ENCODE measurements at places on chromosomes 1 and 21.
A peak's percentile ranks its signal among the peaks of the same experiment; 100 is the strongest.

- DNase-seq: no peak
Observed at GRCh38 chr21:42013931-42014330, 3.8 kb upstream of the ZBTB21 start.

GRCh38 chr1:36482724-36483388, at the start of gene CSF3R:
Gene CSF3R (minus strand): TSS chr1:36482913. CDS start chr1:36479496, 3,417 bp downstream.
- DNase-seq: no peak

- no peak for DNase-seq
Observed at GRCh38 chr1:110554871-110555801, 36.2 kb upstream of the KCNA10 start.

- DNase-seq: no peak
Observed at GRCh38 chr1:108049178-108049819, 84.3 kb upstream of the VAV3 start.

DNA sequence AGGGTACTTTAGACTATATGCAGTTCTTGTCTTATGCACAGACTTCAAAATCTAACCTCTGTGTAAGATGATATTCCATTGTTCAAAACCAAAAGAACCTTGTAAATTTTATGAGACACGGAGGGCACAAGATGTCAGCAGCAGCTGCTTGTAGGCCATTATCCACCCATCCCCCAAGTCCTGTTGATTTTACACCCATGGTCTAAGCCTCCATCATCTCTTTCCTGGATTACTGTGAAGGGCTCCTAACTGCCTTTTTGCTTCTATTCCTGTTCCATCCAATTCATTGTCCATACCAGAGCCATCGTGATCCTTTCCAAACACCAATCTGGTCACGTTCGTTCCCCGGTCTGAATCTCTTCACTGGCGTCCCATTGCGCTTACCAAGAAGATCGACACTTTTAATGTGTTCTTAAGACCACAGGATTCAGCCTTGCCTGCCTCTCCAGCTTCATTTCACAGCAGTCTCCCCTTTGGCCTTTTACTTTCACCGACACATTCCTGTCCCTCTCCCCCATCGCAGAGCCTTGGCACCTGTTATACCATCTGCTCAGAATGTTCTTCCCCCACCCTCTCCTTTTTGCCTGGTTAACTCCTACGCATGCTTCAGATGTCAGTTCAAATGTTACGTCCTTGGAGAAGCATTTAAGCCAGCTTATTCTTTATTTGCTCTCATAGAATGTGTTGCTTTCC, 107.3 kb upstream of the POU3F1 start:
- peak; percentile 52 for DNase-seq

- no peak for DNase-seq
Observed at GRCh38 chr1:63014267-63014666, 230.3 kb downstream of the ATG4C start.

GRCh38 chr1:26717017-26717491, 21.2 kb downstream of the ARID1A start:
- DNase-seq: no peak

DNA sequence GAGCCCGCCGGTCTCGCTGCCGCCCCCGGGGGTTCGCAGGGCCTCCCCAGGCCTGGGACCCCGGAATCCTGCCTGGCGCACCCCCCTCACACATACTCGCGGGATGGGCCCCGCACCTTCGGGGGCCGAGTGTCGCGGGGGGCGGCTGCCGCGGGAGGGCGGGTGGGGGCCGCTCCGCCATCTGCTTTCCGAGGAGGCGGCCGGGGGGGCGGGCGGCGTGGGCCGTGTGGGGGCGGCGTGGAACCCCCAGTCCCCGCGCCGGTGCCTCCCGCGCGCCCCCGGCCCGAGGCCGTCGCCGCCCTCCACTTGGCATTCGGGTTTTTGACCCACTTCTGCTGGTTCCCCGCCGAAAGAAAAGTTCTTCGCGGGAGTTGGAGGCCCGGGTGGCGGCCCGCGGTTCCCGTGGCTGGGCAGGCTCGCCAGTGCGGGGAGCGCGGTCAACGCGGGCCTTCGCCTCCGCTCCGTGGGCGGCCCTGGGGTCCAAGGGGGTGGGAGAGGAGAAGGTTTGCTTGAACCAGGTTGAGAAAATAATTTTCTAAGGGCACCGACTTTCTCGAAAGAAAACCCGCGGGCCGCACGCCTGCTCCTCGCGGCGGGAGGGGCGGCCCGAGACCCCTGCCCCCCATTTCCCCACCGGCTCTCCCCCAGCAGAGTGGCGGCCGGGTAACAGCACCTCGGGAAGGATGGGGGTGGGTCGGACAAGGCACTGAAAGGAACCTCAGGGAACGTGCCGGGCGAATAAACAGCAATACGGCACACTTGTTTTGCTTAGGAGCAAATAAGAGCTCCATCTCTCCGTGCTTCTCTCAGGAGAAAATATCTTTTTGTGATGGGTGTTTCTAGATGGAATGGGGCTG, 1.6 kb downstream of the PHF13 start:
- DNase-seq: no peak

DNA sequence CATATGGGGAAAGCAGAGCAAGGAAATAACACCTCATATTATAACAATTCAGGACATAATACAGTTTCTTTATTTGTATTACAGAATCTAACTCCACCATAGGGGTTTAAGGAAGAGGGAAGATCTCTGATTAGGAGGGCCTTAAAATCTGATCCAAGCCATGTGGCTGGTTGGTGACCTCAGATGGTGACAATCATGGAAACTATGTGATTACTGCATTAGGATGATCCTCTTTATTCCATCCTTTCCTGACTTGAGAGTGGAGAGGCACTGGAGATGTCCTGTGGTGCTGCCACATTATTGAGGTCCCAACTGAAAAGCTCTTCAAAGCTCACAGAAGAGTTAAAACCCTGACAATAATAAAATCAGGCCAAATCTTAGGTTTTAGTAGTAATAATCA, 168.1 kb upstream of the BEND5 start:
- DNase-seq: no peak

GRCh38 chr1:244954359-244954758, 90.0 kb upstream of the HNRNPU start:
- no peak for DNase-seq

DNA sequence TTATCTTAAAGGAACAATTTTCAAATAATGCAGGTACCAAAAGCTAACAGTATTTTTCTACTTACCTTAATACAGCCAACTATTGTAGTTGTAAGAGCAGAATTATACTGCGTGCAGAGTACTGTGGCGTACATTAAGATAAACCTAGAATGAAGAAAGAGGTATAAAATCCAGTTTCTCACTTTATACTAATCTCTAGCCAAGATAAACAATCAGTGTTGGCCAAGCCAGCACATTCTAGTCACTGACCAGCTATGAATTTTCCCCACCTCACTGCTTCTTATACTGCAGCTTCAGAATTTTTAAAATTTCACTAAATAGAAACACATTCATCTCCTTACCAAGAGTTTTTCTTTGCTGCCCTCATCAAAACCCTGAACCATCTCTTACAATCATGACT, 33.6 kb downstream of the SLC35D1 start:
- DNase-seq: no peak

DNA sequence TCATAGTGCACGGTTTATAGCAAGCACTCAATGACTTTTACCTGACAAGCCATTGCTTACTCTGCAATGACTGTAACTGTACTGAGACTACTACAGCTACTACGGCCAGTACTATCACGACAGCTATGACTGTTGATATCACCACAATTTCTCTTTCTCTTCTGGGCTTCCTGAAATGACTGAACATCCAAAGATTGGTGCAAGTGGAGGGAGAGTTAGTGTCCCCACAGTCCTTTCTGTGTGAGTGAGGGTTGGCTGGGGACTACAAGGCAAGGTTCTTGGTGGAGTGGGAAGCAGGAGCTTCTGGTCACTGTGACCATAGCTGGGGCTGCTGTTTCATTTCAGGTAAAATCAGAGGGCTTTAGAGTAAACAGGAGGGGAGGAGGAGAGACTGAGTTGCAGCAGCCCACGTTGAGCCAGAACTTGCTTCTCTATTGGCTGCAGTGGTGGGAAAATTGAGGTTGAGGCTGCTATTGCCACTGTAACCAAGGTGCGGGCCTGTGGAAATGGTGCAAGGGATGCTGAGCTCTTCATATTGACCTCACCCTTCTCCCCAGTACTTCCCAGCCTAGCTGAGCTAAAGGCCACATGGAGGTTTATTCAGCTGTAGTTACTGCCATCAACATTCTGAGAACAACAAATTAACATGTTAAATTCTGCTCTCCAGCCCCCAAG, 14.1 kb upstream of the IL10 start:
- DNase-seq: no peak

DNA sequence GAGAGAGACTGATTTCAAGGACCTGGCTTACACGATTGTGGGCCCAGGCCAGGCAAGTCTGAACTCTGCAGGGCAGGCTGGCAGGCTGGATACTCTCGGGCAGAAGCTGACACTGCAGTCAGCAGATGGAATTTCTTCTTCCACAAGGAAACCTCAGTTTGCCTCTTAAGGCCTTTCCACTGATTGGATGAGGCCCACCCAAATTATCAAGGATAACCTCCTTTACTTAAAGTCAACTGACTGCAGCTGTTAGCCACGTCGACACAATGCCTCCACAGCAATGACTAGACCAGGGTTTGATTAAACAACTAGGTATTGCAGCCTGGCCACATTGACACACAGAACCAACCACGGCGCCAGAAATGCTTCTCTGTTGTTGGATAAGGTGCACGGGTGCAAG, 130.5 kb downstream of the PSMG1 start:
- DNase-seq: no peak

- DNase-seq: peak; percentile 60
Observed at GRCh38 chr1:206479183-206480125, 9.2 kb downstream of the IKBKE start.

DNA sequence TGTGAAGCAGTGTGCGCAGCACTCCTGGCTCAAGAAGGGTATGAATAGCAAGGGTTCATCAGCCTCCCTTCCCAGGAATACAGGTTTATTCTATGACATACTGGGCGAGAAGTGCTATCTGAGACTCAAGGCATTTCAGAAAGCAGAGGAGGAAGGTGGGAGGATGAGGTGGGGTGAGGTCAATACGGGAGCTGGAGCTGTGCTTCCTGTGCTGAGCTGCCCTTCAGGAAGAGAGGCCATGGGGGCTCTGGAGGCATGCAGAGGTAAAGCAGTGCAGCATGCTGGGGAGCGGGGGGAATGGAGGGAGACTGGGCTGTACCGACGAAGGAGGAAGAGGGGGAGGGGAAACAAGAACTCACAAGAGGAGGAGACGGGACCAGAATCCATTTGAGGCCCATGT, 717.6 kb downstream of the PTPRU start:
- DNase-seq: no peak

GRCh38 chr1:4161366-4162006, 261.4 kb upstream of the C1orf174 start:
- DNase-seq: no peak

DNA sequence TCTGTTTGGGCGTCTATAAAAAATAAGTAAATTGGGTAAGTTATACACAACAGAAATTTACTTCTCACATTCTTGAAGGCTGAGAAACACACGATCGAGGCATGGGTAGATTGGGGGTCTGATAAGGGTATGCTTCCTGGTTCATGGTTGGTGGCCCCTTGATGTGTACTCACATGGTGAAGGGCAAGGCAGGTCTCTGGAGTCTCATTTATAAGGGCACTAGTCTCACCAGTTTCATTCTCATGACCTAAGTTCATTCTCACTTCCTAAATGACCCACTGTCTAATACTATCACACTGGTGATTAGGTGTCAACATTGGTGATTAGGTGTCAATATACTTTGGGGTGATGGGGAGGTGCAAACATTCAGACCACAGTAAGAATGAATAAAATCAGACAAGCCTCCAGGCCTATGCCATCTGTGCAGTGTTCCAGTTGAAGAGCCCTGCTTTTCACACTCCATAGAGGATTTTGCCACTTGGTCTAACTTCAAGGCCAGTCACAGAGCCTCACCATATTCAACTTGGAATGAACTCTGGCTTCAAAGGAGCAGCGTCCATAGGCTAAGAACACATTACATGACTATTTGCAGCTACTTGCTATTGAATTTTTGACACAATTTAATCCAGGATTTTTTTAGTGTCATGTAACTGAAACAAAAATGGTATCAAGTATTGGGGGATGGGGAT, 2.5 kb upstream of the GBP4 start:
- DNase-seq: no peak
